Left renal pelvis (tissue), 4 donors: ENCODE measurements at places on chromosomes 3 and 15. TPM values are rescaled to one million over a fixed set of nuclear protein-coding genes. Genes with fewer than 3 reads are reported as not detected.

Gene ZMYND10
- polyA plus RNA-seq, result 3.4 TPM

DNA sequence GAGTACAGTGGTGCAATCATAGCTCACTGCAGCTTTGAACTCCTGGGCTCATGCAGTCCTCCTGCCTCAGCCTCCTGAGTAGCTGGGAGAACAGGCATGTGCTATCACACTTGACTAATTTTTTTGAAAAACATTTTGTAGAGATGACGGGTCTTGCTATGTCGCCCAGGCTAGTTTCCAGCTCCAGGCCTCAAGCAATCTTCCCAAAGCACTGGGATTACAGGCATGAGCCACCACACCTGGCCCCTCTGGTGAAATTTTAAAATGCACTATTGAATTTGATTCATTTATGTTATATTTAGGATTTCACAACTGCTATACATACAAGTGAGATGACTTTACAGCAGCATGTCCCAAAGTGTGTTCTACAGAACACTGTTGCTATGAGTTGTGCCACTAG is 50.8 kb upstream of the TPM1 start:
- DNase-seq, result no peak

DNA sequence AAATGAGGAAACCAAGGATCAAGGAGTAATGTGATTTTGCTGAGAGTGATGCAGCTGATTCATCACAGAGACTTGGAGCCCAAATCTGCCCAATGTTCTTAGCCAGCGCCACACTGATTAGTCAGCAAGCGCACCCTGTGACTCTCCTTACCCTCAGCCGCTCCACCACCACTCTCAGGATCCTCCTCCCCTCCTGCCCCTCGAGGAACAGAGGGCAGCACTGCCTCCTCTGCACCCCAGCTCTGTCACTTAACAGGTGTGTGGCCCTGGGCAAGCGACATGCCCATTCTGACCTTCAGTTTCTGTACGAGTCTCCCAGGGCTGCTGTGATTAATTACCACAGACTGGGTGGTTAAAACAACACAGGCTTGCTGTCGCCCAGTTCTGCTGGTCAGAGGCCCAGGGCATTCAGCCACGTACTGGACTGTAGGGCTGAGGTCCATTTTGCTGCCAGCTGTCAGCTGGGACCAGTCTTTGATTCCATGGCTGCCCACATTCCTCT is 36.1 kb upstream of the HRH1 start:
- DNase-seq, result no peak

GRCh38 chr3:172518929-172519640 is 4.1 kb downstream of the TNFSF10 start:
- DNase-seq, result no peak

GRCh38 chr3:133745981-133746711 is at the start of gene TF:
Gene TF (plus strand): TSS chr3:133746393. CDS start chr3:133746441, 48 bp downstream.
- DNase-seq, result no peak

DNA sequence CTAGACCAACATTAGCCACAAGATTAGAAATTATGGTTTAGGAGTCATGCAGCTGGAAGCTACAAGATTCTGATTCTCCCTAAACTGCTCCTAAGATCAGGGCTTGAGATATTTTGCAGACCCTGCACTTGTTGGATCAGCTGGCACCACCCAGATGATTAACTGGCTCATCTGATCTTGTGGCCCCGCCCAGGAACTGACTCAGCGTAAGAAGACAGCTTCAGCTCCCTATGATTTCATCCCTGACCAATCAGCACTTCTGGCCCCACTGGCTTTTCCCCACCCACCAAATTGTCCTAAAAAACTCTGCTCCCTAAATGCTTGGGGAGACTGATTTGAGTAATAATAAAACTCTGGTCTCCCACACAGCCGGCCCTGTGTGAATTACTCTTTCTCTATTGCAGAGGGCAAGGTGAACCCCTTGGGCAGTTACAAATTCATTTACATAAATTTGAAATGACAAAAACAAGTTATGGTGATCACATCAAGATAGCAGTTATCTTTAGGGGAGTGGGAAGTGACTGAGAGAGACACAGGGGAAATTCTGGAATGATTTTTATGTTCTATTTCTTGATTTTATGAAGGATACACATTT is 76.5 kb downstream of the CD200R1L start:
- no peak for DNase-seq

- no peak for DNase-seq
Measured at GRCh38 chr3:61912158-61912557, 350.8 kb downstream of the PTPRG start.

- no peak for DNase-seq
Measured at GRCh38 chr3:156412600-156412999, 142.3 kb downstream of the SSR3 start.

DNA sequence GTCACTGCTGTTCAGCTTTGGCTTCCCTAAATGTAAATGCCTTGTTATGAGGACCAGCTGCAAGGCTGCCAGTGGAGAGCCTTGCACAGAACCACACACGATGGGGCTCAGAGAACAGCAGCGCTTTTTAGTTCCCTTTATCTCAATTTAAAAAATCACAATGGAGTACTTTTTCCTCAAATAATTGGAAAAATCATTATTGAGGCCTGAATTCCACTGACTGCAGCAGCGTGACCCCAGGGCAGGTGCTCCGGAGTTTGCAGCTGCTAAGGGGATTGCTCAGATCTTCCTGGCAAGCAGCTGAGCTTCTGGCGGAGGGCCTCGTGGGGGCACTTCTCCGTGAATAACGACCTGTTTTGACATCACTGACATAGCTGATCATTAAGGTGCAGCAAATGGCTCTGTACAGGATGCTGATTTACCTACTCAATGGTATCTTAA is 245.6 kb upstream of the TRIM42 start:
- no peak for DNase-seq

Gene FRMD5
- 0.91 TPM for polyA plus RNA-seq

DNA sequence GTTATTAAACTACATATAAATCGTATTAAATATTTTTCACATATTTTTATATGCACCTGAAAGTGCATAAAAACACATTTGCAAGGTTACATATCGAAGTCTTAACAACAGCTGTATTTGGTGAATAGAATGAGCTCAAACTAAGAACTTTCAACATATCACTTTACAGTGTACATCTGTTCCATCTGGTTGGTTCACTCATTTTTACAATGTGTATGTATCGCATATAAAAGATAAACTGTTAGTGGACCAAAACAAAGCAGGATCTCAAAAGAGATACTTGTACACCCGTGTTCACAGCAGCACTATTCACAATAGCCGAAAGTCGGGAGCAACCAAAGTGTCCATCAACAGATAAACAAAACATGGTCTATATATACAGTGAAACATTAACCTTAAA is 55.8 kb downstream of the TBL1XR1 start:
- DNase-seq, result no peak

DNA sequence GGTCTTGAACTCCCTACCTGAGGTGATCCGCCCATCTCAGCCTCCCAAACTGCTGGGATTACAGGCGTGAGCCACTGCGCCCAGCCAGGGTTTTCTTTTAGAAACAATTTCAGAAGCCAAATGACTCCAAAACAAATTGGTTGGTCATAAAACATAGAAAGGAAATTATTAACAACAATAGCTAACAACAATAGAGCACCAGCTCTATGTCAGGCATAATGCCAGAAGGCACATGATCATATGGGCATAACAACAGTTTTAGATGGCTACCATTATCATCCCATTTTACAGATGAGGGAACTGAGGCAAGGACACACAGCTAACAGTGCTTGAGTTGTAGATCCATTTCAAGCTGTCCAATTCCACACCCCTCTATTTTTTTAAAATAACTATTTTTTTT is 22.2 kb upstream of the RAF1 start:
- DNase-seq, result no peak

- no peak for DNase-seq
Measured at GRCh38 chr3:152328841-152329240, 60.1 kb downstream of the MBNL1 start.

DNA sequence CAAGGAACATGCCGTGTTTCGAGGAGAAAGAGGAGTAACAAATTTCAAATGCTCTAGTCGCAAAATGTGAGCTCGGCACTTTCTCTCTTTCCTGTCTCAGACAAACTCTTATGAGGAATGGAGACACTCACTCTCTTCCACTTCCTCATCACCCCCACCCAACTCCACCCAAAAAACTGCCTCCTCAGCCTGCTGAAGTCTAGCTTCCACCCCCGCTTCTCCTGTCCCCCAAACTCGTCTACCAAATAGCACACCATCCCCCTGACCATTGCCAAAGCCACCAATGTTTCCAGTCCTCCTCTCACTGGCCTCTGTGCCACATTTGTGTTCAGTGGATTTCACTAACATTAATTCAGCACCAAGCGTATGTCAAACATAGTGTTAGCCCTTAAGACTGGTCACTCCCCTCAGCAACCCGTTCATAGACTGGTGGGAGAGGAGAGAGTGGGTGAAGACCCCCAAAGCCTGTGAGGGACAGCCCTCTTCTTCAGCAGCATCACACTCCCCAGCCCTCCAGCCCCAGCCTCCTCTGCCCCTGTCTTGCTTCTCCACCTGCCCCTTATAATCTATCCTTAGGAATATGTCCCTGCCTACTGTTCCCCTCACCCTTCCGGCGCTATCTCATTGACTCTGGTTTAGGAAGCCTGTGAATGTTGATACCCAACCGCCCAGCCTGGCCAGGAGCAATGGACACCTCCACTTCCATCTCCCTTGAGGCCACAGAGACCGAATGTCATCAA is 77.3 kb downstream of the FAM174B start:
- no peak for DNase-seq

Gene P3H2
- 104 TPM for polyA plus RNA-seq
